ENCODE measurements at places on chromosomes 12 and 14. TPM values are rescaled to one million over a fixed set of nuclear protein-coding genes. Genes with fewer than 3 reads are reported as not detected.

- no peak for DNase-seq
These were observed 165.2 kb downstream of the BRMS1L start for GRCh38 chr14:35991356-35991755.

DNA sequence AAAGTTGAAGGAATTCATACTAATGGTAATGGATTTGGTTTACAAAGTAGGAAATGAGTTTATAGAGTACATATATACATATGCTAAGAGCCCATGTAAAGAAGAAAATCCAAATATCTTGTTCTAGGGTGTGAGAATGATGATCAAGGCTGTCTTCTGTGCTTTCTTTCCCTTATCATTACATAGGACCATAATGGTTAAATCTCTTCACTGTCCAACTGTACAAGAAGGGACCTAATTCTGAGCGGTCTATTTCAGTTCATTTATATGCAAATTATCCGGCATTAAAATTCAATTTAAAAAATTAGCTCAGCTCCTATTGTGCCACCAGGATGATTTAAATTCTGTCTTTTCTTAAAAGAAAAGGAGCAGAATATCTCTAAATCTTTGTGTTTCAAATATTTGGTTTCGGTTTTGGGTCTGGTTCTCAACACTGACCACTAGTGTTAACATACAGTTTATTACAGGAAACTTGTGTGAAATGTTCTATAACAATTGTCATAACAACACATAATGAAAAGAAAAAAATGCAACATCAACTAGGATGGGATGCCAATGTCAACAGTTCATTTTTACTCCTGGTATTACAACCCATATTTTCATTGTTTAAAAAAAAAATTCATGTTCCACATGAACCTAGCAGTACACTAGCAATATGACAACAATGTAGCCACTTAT lies 16.8 kb downstream of the OR4K1 start:
- no peak for DNase-seq

DNA sequence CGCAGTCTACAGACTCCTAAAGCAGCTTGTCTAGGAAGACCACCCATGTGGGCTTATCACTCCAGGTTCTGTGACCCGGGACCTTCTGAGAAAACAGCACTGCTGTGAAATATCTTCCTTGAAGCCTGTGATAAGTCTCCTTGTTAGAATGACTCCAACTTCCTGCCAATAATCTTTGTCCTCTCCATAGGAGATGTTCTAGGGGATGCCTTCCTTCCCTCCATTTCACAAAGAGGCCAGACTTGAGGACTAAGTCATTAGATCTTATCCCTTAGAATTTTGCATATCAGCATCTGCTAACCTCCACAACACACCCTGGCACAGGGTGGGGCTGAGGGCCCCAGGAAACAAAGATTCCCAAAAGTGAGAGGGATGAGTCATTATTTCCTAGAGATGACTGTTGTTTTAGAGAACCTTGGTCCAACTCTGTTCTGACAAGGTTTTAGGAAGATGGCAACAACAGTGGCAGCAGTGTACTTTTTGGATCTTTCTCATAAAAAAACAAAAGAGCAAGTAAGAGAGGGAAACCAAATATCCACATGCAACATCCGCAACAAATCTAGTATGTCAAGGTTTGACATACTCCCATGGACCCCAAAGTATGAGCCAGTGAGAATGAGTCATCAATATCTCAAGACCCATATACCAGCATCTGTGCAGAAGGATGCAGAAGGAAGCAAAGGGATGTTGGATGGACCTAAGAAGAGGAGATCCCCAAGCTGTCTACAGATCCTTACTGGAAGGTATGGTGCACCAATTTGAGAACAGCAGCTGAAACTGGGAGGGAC lies 6.0 kb downstream of the LTB4R start:
- DNase-seq: no peak

CSRNP2 gene
- 27.9 TPM for polyA plus RNA-seq

DNA sequence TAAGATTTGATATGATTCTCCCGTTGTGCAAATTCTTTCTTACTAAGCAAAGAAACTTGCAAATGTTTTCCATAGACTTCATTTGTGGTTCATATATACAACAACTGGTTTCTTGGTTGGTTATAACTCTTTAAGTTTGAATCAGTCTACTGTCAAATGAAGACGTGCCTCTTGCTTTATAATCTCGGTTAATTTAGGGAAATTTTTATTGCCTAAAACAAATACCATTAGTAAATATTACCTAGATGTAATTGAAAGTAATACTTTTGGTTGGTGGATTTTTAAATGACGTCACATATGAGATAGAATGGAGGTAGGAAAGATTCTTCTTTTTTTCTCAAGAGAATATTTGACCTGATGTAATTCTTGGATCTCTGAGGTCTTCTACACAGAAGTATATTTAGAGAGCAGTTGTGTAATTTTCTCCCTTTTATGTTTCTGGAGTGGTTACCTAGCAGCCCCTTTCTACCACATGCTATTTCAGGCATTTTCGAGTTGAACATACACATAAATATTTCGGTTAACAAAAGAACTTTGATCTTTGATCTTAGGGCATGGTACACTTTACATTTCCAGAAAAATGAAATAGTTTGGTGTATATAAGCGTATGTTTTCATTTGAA lies 1.7 kb downstream of the ATF7IP start:
- DNase-seq: peak; percentile 16

SLC5A8 gene
- not detected for polyA plus RNA-seq

- DNase-seq: no peak
These were observed 184.4 kb upstream of the HIF1A start for GRCh38 chr14:61510736-61511557.

GRCh38 chr12:109378569-109378968 lies 30.9 kb downstream of the MYO1H start:
- no peak for DNase-seq

GRCh38 chr14:23568600-23569331 lies 1.2 kb upstream of the AP1G2 start:
- DNase-seq: no peak

GRCh38 chr12:114672817-114673168 lies 11.2 kb downstream of the TBX3 start:
- DNase-seq: no peak

DNA sequence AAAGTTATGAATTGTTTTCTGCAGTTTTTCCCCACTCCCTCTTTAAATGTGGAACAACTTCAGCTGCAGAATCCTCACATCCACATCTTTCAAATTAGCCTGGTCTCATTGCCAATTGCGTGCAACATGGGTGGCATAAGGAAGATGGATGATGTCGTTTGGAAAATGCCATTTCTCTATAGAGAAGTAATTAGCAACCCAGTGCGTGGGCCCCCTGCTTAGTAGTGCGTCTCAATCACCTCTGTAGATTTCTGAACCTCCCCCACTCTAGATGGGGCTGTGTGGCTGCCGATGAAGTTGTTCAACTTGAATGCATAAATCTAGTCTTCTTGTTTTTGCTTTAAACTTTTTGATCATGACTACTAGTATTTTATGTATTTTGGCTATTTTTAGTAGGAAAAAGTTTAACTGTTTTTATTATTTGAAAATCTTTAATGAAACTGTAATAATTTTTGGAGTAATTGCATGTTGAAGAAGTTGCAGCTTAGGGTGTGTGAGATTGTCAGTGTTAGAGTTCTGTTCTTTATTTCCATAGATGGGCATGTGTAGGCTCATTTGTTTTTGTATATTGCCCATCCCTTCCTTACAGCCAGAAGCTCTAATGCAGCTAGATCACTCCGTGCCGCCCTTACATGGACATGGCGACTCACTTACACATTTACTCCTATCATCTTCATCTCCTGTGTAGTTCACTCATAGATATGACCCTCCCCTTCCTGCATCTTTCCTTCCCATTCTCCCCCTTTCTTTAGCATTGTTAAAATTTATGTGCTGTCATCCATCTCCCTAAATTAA lies 358.2 kb downstream of the DIO2 start:
- no peak for DNase-seq

DNA sequence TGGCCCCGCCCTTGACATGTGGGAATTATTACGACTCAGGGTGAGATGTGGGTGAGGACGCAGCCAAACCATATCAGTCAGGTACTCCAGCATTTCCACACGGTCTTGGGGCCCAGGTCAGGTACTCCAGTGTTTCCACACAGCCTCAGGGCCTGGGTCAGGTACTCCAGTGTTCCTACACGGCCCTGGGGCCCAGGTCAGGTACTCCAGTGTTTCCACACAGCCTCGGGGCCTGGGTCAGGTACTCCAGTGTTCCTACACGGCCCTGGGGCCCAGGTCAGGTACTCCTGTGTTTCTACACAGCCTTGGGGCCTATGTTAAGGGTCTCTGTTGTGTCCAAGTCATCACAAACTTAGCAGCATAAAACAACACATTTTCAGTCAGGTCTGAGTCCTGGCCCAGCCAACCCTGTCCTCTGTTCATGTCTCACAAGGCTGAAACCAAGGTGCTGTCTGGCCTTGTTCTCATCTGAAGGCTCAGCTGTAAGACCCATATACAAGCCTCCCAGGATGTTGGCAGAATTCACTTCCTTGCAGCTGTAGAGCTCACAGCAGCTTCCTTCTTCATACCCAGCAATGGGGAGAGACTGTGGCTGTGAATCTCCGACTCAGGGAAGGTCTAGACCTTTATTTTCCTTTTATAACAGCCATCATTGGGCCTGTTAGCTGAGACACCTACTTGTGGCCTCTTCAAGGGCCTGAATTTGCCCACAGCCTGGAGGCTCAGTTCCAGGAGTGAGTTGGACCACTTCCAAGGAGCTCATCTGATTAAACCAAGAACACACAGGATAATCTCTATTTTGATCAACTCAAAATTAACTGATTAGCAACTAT lies 107.6 kb upstream of the SFSWAP start:
- no peak for DNase-seq

GRCh38 chr14:101518611-101519473 lies 42.5 kb upstream of the DIO3 start:
- no peak for DNase-seq

DNA sequence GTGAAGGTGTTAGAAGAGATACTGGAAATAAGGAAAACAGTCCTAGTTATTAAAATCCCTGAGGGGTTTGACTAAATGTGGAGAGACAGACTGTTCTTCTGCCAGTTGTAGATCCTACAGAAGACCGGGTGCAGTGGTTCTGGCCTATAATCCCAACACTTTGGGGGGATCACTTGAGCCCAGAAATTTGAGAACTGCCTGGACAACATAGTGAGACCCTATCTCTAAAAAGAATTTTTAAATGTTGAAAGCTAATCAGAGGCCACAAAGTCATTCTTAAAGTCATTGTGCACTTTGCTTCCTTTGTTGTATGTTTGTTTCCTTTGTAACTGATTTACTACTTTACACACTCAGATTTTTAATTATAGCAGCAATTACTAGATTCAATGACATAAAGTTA lies 61.2 kb upstream of the RASSF3 start:
- DNase-seq: no peak

- DNase-seq: no peak
These were observed 8.1 kb upstream of the CYP46A1 start for GRCh38 chr14:99675951-99676350.

- no peak for DNase-seq
These were observed 94.5 kb upstream of the ARHGAP5 start for GRCh38 chr14:31982642-31983041.
